ENCODE measurements at places on chromosomes 16 and 17. TPM values are rescaled to one million over a fixed set of nuclear protein-coding genes. Genes with fewer than 3 reads are reported as not detected.

The MYO1D gene
- 30.1 TPM for polyA plus RNA-seq

The CNGB1 gene
- polyA plus RNA-seq: not detected

The MMP28 gene
- 1.7 TPM for polyA plus RNA-seq

The PRR29 gene
- 4.3 TPM for polyA plus RNA-seq

The MFAP4 gene
- polyA plus RNA-seq: 259 TPM

The NLGN2 gene
- 27.6 TPM for polyA plus RNA-seq

The KRT39 gene
- polyA plus RNA-seq: not detected
